ENCODE measurements at places on chromosomes 13 and 19.
A peak's percentile ranks its signal among the peaks of the same experiment; 100 is the strongest.

- no peak for DNase-seq
Measured at GRCh38 chr13:40595693-40596092, 70.7 kb downstream of the FOXO1 start.

GRCh38 chr13:98571955-98572662, 4.8 kb downstream of the STK24 start:
- no peak for DNase-seq

DNA sequence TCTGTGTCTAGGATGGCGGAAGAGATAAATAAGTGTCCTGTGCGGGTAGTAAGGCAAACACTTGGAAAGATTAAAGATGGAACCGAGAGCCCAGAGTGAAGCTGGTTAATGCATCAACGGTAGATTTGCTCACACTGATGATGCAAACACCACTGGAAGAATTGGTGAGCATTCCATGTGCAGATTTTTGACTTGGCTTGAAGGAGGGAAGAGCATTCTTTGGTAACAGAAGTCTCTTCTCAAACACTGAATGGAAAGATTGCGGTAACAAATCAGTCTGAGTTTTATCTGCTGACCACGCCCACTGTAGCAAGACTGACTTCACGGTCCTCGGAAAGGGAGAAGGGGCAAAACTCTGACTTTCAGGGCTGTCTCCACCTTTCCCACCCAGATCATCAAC, 112.5 kb downstream of the COL4A1 start:
- no peak for DNase-seq

GRCh38 chr13:42717176-42717575, 64.2 kb upstream of the FAM216B start:
- DNase-seq = no peak

- DNase-seq = no peak
Measured at GRCh38 chr13:98548230-98548629, 28.7 kb downstream of the STK24 start.

DNA sequence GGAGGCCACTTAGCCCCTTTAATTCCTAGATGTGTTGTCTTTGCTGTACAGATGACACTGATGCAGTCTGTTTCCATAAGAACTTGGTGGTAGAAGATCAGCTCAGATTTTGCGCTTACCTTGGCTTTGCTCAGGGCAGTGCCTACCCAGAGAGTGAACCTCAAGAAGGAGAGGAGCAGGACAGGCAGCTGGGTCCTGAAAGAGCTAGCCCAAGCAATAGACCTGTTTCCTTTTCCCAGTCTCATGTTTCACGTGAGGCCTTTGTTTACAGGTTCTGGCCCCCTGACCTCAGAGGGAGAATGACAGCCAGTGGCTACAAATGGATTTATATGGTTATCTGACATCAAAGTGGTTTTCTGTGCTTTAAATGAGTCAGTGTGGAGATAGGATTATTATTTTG, 40.1 kb downstream of the METTL21C start:
- DNase-seq = no peak

DNA sequence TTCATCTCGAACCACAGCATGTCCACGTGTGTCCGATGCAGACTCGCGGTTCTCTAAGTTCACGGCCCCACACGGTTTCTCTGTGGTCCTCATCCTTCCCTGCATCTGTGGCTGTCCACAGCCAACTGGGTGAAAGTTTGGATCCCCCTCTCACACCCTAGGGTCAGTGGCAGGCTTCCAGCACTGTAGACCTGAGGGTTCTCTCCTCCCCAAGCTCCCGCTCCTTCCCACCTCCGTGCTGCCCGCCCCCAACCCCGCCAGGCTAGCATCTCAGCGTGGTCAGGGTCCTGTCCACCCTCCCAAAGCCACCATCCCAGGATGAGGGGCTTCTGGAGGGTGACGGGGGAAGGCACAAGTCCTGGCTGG, 3.0 kb downstream of the ANGPTL4 start:
- no peak for DNase-seq

GRCh38 chr13:101875091-101875490, 422.6 kb downstream of the ITGBL1 start:
- DNase-seq = no peak

GRCh38 chr13:52599037-52599847, 43.0 kb upstream of the HNRNPA1L2 start:
- DNase-seq = no peak

- DNase-seq = no peak
Measured at GRCh38 chr13:91242652-91243051, 104.8 kb upstream of the MIR17HG start.

DNA sequence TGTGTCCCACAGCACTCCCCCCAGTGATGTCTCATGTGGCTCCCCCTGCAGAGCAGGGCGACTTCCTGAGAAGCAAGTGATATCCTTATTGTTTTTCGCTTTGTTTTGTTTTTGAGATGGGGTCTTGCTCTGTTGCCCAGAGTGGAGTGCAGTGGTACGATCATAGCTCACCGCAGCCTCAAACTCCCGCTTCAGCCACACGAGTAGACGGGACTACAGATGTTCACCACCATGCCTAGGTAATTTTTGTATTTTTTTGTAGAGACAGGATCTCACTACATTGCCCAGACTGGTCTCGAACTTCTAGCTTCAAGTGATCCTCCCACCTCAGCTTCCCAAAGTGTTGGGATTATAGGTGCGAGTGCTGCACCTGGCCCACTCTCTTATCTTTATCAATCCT, 5.0 kb downstream of the CEP89 start:
- no peak for DNase-seq

- DNase-seq = no peak
Measured at GRCh38 chr19:30386551-30387143, 14.5 kb downstream of the ZNF536 start.

GRCh38 chr19:17078036-17078919, 2.7 kb downstream of the MYO9B start:
- DNase-seq = no peak

DNA sequence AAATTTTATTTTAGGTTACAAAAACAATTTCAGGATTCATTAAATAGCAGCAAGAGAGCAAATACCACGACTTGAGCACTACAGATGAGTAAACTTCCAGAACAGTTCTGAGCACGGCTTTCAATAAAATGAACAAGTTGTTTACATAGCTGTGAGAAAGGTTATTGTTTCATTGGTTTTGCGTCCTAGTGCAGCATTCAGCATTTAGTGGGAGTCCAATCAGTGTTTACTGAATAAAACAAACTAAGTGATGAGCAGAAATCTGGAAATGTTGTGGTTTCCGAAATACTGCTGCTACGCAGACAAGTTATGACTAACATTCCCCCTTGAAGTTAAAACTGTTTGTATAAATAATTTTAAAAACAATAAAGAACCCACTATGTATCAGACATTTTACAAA, 251.5 kb upstream of the STARD13 start:
- peak; percentile 5 for DNase-seq

DNA sequence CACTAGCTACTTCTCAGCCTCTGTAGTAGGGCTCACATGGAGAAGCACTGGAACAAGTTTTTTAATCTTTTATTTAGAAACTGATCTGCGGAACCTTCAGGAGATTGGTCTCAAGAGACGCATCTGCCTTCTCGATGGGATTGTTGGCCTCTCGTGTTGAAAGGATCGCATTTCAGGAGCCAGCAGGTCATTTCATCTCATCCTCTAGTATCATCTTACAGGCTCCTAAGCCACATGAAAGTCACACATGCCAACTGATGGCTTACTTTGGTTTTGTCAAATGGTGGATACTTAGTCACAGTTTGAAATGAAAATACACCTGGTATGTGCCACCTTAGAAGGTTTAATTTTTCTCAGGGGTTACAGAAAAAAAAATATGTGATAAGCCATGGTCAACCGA, 1703.6 kb downstream of the EFNB2 start:
- DNase-seq = no peak

- no peak for DNase-seq
Measured at GRCh38 chr19:40594255-40594654, 6.9 kb upstream of the LTBP4 start.

DNA sequence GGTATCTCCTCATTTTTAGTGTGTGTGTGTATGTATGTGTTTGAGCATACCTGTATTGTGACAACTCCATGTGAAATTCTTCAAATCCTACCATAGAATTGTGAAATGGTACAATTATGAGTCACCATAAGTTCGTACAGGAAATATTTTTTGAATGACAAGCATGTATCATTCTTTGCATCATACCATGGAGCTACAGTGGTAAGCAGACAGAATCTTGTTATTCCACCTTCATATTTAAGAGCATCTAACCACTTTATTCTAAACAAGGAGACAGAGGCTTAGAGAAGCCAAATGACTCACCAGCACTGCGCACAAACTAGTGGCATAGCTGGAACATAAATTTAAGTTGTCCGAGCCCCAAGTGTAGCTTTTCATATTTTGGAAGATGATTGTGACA, 4.5 kb upstream of the EPSTI1 start:
- DNase-seq = no peak

DNA sequence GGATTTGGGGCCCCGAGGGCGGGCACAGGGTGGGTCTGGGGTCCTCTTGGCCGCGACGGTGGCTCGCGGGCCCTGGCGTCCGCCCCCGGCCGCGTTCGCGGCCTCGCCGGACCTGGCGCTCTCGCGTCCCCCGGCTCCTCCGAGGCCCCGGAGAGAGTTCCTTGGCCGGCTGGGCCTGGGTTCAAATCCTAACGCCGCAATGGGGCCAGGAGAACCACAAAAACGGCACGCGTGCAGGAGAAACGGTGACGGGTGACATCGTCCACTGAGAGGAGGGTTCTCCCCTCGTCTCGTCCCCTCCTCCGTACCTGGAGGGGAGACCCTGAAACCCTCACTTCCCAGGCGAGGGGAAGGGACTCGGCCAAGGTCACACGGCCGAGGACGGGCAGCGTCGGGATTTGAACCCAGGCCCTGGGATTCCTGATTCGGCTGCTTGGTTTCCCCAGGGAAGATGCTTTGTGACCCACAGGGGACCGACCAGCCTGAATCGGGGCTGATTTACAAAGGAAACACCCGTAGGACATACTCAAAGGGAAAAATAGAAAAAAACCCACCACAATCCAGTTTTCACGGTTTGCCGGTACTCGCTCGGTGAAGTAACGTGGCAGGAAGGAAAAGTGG, 624 bp downstream of the SAFB start:
- no peak for DNase-seq

DNA sequence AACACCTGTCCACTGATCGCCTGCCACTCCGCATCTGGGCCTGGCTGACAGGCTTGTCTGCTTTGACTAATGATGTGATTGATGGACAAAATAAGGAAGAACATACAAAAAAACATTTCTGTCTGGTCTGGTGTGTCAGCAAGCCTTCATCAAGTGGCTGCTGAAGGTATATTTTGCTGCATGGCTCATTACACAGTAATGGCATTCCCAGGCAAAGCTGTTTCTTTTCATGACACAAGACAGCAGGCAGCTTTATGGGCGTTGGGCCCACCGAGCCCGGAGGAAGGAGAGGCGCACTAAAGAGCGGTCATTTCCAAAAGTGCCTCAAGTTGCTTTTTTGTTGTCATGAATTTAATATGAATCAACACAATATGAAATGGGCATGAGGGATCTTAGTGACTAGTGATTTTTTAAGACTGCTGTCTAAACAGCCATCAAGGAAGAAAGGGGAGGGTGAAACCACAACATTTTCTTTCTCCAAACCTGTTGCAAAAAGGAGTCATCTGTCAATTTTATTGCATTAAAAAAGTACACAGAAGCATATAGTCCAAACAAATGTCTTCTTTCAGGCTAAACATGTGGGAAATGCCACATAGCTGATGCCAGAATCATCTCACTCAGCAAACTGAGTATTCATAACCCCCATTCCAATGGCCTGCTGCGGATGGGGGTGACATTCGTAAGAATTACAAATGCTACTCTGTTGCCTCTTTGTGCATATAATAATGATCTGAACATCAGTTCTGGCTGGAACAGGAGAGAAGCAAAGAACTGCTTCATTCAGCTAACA, 476.6 kb downstream of the ZNF536 start:
- DNase-seq = no peak

GRCh38 chr13:75550159-75550567, 572 bp downstream of the UCHL3 start:
- no peak for DNase-seq

- peak; percentile 13 for DNase-seq
Measured at GRCh38 chr19:50252111-50252886, 48.9 kb downstream of the MYH14 start.

Data from CD4-positive, alpha-beta T cell treated with Interleukin-2 at 100 ng/mL for 4 hours (primary cell).